ENCODE measurements at places on chromosomes 16 and 17.
A peak's percentile ranks its signal among the peaks of the same experiment; 100 is the strongest.

DNA sequence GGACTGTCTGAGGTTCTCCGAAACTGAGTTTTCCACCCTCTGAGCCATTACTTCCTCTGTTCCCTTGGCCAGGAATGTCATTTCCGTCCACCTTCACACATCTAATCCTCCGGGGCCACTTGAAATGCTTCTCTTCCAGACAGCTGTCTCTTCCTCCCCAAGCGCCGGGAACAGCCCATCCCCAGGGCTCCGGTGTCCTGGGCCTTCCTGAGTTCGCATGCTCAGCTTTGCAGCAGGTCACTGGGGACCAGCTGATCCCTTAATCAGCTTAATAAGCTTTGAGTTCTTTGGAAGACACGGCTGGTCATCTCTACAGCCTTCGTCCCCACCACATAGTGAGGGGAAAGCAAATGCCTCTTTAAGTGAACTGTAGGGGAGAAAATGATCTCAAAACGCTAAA is 123.4 kb downstream of the DYNLRB2 start:
- peak; percentile 43 for DNase-seq

DNA sequence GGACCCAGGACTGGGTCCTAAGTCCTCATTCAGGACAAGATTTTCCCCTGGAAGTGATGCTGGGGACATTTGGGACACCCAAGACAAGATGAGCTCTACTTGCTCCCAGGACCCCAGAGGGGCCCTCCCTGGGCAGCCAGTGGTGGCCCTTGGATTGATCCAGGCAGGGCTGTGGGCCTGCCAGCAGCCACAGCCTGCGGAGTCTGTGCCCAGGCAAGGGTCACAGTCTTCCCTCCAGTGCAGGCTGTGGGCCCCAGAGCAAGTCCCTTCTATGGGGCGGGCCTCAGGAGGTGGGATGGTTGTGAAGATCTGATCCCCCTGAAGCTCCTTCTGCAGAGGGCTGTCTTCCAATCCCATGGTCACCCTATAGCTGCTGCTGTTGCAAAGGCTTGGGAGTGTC is 12.6 kb downstream of the CA7 start:
- DNase-seq = peak; percentile 37

- DNase-seq = no peak
These were observed 18.4 kb downstream of the BLMH start for GRCh38 chr17:30273373-30273772.

DNA sequence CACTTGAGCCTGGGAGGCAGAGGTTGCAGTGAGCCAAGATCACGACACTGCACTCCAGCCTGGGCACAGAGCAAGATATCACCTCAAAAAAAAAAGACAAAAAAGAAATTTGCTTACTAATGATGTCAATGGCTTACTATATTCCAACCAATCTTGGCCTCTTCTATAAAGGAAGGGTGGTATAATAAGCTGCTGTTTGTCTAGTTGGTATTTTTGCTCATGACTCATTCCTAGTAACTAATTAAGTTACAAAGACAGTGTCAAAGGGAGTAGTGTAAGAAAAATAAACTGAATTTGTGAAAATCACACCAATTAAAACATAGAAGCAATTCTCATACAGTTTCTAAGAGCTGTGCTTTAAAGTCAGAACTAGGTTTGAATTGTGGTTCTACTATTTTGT is 82.5 kb downstream of the NLK start:
- DNase-seq = no peak

- no peak for DNase-seq
These were observed 114.5 kb upstream of the C17orf78 start for GRCh38 chr17:37261286-37261685.

DNA sequence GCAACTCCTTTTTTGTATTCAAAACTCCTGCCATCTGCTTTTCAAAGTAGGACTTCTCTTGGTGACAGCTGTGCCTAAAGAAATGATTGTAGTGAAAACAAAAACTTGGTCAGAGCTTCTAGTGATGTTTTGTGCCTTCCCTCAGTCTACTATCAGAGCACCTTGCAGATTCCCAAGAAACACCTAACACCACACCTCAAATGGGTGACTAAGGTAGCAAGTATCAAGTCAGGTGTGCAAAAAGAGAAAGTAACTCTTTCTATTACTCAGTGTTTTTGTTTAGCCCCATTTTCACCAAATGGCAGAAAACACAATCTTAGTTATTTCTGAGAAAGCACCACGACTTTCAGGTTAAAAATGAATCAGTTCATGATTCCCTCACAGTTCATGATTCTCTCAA is 2.0 kb upstream of the PMFBP1 start:
- DNase-seq = no peak

DNA sequence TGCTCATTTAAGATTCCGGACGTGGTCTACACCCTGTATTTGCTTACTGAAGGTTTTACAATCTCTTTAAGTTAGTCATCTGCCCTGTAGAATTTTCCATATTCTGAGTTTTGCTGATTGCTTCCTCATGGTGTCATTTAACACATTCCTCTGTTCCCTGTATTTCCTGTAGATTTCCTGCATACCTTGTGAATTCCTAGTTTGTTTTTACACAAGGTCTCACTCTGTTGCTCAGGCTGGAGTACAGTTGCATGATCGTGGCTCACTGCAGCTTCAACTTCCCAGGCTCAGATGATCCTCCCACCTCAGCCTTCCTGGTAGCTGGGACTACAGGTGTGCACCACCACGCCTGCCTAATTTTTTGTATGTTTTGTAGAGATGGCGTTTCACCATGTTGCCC is 66.8 kb downstream of the CMIP start:
- no peak for DNase-seq

- no peak for DNase-seq
These were observed 1.4 kb upstream of the MILR1 start for GRCh38 chr17:64447526-64447925.

- DNase-seq = no peak
These were observed 27.4 kb downstream of the WIPI1 start for GRCh38 chr17:68429881-68430280.

DNA sequence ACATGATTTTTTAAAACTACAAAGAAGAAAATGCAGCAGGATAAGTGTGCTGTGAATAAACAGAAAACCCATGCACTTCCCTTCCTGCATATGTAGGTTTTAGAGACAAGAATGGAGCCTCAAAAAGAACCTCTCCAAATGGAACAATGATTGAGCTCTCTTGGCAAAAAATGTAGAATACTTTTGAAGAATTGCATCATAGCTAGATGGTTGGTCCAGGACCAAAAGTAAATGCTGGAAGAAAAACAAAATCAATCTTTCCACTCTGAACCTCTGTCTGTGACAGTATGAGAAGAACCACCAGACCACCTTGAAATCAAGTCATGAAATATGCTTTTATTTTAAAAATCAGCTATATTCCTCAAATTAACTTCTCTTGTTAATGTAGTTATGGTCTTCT is 17.5 kb downstream of the HELZ start:
- no peak for DNase-seq

- no peak for DNase-seq
These were observed 7.1 kb downstream of the TFAP4 start for GRCh38 chr16:4265676-4266075.

- no peak for DNase-seq
These were observed 10.3 kb downstream of the ZNF18 start for GRCh38 chr17:11986942-11987329.
